ENCODE measurements at places on chromosomes 11 and 22.

DNA sequence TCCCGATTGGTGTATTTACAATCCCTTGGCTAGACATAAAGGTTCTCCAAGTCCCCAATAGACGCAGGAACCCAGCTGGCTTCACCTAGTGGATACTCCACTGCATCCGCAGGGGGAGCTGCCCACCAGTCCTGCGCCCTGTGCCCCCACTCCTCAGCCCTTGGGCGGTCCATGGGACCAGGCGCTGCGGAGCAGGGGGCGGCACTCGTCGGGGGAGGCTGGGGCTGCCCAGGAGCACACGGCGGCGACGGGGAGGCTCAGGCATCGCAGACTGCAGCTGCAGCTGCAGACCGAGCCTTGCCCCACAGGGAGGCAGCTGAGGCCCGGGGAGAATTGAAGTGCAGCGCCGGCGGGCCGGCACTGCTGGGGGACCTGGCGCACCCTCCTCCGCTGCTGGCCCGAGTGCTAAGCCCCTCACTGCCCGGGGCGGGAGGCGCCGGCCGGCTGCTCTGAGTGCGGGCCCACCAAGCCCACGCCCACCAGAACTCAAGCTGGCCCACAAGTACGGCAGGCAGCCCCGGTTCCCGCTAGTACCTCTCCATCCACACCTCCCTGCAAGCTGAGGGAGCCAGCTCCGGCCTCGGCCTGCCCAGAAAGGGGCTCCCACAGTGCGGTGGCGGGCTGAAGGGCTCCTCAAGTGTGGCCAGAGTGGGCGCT, 12.2 kb upstream of the SIK3 start:
- DNase-seq, result no peak

- DNase-seq, result peak; percentile 84
Observed at GRCh38 chr11:62539238-62539925, 7.2 kb downstream of the AHNAK start.

DNA sequence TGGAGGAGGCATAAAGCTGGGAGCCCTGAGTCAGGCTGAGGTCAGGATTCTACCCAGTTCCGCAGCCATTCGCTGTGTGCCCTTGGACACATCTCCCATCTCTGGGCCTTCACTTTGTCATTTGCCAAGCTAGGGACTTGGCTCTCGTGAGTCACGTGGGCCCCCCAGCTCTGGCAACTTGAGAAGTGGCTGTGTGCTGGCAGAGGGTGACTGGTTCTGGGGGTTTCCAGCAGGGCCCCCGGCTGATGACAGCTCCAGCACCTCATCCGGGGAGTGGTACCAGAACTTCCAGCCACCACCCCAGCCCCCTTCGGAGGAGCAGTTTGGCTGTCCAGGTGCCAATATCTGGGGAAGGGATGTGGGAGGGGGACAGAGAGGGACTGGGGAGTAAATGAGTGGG, 46.6 kb downstream of the CD6 start:
- no peak for DNase-seq

DNA sequence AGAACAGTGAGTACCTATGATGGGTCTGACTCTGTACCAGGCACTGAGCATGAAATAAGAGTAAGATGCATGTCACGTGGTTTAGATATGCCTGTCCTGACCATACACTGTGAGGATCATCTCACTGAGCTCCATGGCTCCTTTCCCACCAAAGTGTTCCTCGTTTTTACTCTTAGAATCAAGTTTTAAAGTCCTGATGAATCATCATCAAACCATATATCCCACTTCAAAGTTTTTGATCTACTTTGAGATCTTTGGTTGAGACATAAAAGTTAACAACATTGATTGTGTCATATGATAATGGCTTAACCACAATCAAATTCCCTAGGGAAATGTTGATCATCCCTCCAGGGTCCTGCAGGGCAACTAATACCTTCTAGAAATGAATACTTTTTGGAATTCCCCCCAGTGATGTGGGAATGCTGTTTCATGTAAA, 12.8 kb downstream of the ETS1 start:
- peak; percentile 22 for DNase-seq
